ENCODE measurements at places on chromosomes 12 and 14.

- DNase-seq: peak; percentile 77
Measured at GRCh38 chr14:56490379-56490778, 89.2 kb upstream of the TMEM260 start.

DNA sequence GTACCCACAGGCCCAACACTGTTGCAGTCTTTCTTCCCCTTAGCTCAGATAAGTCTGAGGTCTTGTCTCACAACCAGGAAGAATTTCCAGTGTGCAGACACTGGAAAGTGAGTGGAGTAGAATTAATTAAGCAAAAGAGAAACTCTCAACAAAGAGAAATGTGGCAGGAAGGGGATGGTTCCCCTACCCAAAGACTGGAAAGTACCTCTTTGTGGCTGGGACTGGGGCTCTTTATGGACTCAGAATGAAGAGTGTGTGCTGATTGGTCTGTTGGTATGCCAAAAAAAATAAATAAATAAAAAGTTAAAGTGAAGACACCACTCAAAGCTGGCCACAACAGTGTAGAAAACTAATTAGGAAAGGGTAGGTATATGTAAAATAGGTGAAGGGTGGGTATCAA lies 26.4 kb downstream of the GLIPR1L1 start:
- no peak for DNase-seq

DNA sequence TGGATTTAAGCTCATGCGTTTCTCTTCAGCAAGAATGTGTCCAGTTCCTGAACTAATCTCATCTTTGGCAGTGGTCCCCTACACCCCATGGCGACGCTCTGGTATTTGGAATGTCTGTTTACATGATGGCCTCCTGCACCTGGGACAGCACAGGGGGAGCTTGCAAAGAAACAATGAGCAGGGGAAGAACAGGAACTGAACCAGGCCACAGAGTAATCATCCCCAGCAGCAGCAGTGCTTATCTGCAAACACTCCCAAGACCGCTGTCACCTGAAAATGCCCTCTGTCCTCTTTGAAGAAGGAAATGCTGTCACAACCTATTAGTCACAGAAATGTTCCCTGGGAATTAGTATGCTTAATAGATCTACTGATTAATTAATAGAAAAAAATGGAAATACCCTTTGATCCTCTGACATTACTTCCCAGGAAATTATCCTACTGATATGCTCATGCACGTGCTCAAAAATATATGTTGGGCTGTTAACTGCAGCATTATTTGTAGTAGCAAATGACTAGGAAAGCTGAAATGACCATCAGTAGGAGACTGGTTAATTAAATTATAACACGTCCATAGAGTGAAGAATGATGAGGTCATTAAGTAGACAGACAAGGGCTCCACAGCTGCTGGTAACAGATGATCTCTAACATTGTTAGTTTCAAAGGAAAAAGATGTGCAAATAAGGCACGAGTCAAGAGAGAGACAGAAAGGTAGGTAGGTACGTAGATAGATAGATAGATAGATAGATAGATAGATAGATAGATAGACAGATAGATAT lies 279.3 kb upstream of the FLRT2 start:
- DNase-seq: no peak

- no peak for DNase-seq
Measured at GRCh38 chr12:64694130-64695040, 64.8 kb downstream of the GNS start.

- DNase-seq: peak; percentile 51
Measured at GRCh38 chr12:89836026-89836425, 127.4 kb upstream of the ATP2B1 start.

DNA sequence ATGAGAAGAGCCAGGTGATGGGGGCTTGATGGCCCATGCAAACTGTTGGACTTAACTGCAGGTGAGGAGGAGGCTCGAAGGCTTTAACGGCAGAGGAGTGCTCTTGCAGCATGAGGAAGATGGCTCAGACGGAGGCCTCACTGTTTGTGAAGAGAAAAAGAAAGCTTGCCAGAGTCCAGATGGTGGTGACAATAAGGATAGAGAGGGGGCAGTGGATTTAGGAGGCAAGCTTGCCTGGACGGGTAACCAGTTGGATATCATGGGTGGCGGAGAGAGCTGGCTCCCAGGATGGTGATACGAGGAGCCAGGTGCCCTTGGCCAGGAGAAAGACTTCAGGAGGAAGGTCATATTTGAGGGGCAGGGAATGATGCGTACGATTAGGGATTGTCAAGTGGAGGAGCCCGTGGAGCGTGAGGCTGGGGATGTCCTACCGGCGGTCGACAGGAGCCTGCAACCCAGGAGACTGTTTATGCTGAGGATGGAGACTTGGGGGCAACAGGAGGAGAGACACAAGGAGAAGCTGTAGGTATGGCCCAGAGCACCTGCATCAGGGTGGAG lies 71.8 kb downstream of the CACNA1C start:
- DNase-seq: no peak

GRCh38 chr12:82652071-82652470 lies 34.6 kb upstream of the TMTC2 start:
- no peak for DNase-seq

- no peak for DNase-seq
Measured at GRCh38 chr12:92275443-92276154, 130.0 kb upstream of the BTG1 start.

- DNase-seq: peak; percentile 96
Measured at GRCh38 chr12:64682572-64683277, 72.4 kb downstream of the RASSF3 start.

DNA sequence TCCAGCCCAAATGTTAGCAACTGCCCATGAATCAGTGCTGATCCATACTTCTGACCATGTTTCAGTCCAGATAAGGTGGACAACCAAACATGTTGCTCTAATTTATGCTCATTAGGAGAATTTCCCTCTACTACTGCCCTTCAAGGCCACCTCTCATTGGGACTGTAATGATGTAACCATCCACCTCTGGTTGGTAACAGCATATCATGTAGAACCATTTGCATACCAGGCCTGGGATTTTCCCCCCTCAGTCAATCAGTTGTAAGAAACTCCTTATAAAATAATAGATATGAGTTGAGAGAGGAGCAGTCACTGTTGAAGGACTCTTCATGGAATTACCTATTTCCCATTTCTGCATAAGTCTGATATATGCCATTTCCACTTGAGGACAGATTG lies 17.8 kb upstream of the YAF2 start:
- DNase-seq: no peak

- no peak for DNase-seq
Measured at GRCh38 chr12:22687361-22688076, 62.5 kb downstream of the ETNK1 start.

All from A673 (cell line).